ENCODE measurements at places on chromosomes 2 and 18. TPM values are rescaled to one million over a fixed set of nuclear protein-coding genes. Genes with fewer than 3 reads are reported as not detected.

NTSR2 gene
- polyA plus RNA-seq = not detected

DNA sequence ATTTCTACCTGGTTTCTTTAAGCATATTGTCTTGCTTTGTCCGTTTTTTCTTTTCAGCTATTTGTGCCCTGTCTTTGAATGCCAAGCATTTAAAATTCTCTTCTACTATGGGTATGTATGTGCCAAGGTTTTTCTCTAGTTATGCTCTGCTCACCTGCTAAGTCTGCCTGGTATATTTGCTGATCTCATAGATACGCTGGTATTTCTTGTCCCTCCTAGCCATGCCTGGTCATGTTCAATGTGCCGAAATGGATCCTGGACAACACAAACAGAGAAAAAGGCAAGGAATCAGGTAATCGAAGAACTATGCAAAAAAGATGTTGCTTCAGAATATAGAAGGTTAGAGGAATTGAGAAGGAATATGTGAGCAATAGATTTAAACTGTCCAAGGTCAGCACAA, 14.9 kb upstream of the KDM3A start:
- DNase-seq = no peak

LCLAT1 gene
- polyA plus RNA-seq = 16.7 TPM

TRABD2A gene
- polyA plus RNA-seq = 18.0 TPM

TGFA gene
- polyA plus RNA-seq = 8.4 TPM

SERPINB3 gene
- not detected for polyA plus RNA-seq

CROCC2 gene
- polyA plus RNA-seq = 0.09 TPM
